Sigmoid colon (tissue), 7 donors: ENCODE measurements at places on chromosomes 5 and 9. TPM values are rescaled to one million over a fixed set of nuclear protein-coding genes. Genes with fewer than 3 reads are reported as not detected.

DNA sequence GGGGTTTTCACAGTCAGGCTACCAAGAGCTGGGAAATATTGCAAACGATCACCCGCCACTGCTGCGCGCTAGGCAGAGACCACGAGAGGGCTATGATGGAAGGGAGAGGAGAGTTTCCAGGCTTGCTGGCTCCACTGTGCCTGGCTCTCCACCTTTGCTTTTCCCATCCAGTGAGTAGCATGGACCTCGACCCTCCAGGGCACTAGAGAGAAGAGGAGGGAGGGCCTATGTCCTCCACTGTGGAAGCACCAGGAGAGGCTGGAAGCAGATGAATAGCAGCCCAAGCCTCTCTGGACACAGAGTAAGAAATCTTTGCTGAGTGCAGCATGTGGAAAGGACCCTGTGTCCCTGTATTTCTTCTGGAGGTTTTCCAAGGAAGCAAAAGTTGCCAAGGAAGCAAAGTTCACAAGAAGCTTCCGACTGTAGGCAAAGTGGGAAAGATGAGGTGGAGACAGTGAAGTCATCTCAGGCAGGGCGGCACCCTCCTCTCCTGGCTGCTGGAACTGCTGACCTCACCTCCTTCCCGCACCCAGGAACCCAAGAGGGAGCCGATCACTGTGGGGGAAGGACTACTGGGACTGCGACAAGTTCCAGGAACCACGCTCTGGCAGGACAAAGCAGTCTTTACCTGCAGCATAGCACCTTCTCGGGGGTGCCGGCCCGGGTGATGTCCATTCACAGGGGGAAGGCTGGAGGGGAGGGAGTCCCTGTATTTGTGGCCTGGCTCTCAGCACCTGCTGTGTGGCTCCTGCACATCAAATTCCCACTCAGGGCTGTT, 79.6 kb downstream of the CSNK1A1 start:
- H3K4me1 ChIP-seq: no peaks in the 10 kb centered on the region
- H3K27ac ChIP-seq: peak overlapping the region; percentile 64
- H3K27me3 ChIP-seq: no peaks in the 10 kb centered on the region

Gene DNAH5
- total RNA-seq: 0.41 TPM

Gene DMRT3
- not detected for total RNA-seq

Gene HDHD3
- total RNA-seq: 16.4 TPM
